Activated naive CD8-positive, alpha-beta T cell treated with anti-CD3 and anti-CD28 coated beads, Interleukin-2, amount 10 ng/mL, durations not matched to agents 7 days and 5 days (primary cell): ENCODE measurements at places on chromosomes 1 and 21. TPM values are rescaled to one million over a fixed set of nuclear protein-coding genes. Genes with fewer than 3 reads are reported as not detected.

- H3K27ac ChIP-seq, result peak overlapping the region; percentile 99
- no peaks in the 10 kb centered on the region for H3K27me3 ChIP-seq
- H3K4me3 ChIP-seq, result peak overlapping the region; percentile 96
- peaks cover 30% of the 10 kb centered on the region for H3K36me3 ChIP-seq
- peak; percentile 33 for DNase-seq
Measured at GRCh38 chr21:33541105-33541711, 709 bp downstream of the GART start.

- peak overlapping the region; percentile 15 for H3K27ac ChIP-seq
- no peak for DNase-seq
- H3K27me3 ChIP-seq, result no peaks in the 10 kb centered on the region
- H3K36me3 ChIP-seq, result peaks cover 46% of the 10 kb centered on the region
- peaks cover 50% of the 10 kb centered on the region for H3K4me1 ChIP-seq
Measured at GRCh38 chr1:12458571-12458970, 159.4 kb downstream of the DHRS3 start.

ACP6 gene
- total RNA-seq, result 18.2 TPM

FAM72B gene
- total RNA-seq, result 24.1 TPM

DNA sequence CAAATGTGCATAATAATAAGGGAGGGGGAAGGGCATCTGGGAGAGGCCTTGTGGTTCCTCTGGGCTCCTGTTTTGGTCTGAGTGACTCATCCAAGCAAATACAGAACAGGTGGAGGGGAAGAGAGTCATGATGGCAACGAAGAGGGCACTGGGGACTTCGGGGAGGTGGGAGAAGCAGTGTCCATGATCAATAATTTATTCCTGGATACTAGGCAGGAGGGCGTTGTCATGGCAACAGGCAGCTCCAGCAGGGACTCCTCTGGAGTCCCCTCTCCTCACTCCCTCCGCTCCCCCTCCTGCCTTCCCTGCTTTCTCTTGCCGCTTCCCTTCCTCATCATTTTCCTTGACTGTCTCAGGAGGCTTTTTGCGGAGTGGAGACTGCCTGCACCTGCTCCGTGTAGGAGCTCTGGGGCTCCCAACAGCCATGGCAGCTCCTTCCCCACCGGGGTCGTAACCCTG lies 12.3 kb upstream of the NFASC start:
- no peak overlapping the region for H3K4me3 ChIP-seq
- peaks cover 27% of the 10 kb centered on the region for H3K27me3 ChIP-seq
- H3K36me3 ChIP-seq, result no peaks in the 10 kb centered on the region
- no peaks in the 10 kb centered on the region for H3K4me1 ChIP-seq
- H3K27ac ChIP-seq, result no peak overlapping the region

- peaks cover 7% of the 10 kb centered on the region for H3K4me1 ChIP-seq
- H3K4me3 ChIP-seq, result no peak overlapping the region
- H3K27me3 ChIP-seq, result no peaks in the 10 kb centered on the region
- no peak for DNase-seq
- peaks cover 3% of the 10 kb centered on the region for H3K36me3 ChIP-seq
Measured at GRCh38 chr21:25929856-25930520, 195.2 kb downstream of the GABPA start.

SAMD13 gene
- 0.77 TPM for total RNA-seq

ZSCAN20 gene
- total RNA-seq, result 2.6 TPM

DNA sequence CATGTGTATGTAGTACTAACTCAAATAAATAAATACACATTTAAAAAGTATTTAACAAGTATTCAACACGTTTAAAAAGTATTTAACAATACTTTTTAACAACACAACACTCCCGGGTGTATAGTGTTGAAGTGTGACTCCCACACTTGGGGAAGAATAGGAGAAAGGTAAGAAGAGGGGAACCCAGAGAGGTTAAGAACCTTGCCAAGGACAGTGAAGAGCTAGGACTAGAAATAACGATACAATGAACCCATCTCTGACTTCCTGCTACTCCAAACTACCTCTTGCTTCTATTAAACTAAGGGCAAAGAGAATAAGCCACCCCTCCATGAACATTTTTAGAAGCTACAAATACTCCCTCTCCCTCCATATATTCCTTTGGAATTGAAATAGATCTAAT lies 1.7 kb upstream of the GFI1 start:
- DNase-seq, result no peak
- no peaks in the 10 kb centered on the region for H3K27me3 ChIP-seq
- H3K27ac ChIP-seq, result peak overlapping the region; percentile 79
- H3K4me1 ChIP-seq, result peaks cover 24% of the 10 kb centered on the region
- peaks cover 15% of the 10 kb centered on the region for H3K36me3 ChIP-seq

GRCh38 chr1:153795330-153795837 lies 20.2 kb downstream of the SLC27A3 start:
- no peak overlapping the region for H3K4me3 ChIP-seq
- peak; percentile 35 for DNase-seq
- peaks cover 44% of the 10 kb centered on the region for H3K4me1 ChIP-seq

FCRL3 gene
- 16.0 TPM for total RNA-seq

CFAP141 gene
- total RNA-seq, result not detected

NBPF10 gene
- total RNA-seq, result 1.6 TPM

ERMAP gene
- 5.0 TPM for total RNA-seq

TEDDM1 gene
- not detected for total RNA-seq

DNA sequence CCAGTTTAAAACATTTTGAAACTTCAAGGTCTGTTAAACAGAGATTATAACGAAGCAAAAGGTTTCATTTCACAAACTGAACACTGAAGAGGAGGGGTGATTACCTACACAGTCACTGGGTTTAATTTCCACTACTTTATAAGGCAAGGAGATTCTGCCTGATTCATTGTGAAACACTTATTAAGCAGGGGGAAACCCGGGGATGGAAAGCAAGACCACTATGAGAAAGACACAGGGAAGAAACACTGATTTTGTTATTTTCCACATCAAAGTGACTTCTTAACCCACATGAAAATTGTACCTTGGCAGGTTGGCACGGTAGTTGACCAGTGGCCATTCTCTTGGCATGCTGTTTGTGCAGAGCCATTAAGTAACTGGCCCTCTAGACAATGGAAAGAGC lies 8.1 kb upstream of the F5 start:
- no peak for DNase-seq
- peaks cover 16% of the 10 kb centered on the region for H3K4me1 ChIP-seq
- no peak overlapping the region for H3K27ac ChIP-seq

GRCh38 chr1:16009030-16009460 lies 5.0 kb downstream of the SRARP start:
- peaks cover 10% of the 10 kb centered on the region for H3K27me3 ChIP-seq
- H3K4me1 ChIP-seq, result peaks cover 7% of the 10 kb centered on the region

DNA sequence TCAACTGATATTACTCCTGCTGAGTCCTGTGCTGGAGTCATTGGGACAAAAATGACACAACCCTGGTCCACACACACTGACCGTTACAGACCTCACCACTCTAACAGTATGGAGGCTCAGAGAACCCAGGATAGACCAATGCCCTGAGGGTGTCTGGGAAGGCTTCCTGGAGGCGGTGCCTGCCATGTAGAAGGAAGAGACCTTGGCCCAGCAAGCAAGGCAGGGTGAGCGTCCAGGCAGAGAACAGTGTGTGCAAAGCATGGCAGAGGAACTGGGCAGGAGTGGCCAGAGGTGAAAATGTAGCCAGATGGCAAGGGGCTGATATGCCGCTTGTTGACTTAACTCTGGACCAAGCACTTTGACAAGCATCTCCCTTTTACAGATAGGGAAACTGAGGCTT lies 85.5 kb downstream of the VWA5B1 start:
- H3K27ac ChIP-seq, result no peak overlapping the region
- H3K4me3 ChIP-seq, result no peak overlapping the region
- no peaks in the 10 kb centered on the region for H3K4me1 ChIP-seq
- peaks cover 23% of the 10 kb centered on the region for H3K27me3 ChIP-seq

DNA sequence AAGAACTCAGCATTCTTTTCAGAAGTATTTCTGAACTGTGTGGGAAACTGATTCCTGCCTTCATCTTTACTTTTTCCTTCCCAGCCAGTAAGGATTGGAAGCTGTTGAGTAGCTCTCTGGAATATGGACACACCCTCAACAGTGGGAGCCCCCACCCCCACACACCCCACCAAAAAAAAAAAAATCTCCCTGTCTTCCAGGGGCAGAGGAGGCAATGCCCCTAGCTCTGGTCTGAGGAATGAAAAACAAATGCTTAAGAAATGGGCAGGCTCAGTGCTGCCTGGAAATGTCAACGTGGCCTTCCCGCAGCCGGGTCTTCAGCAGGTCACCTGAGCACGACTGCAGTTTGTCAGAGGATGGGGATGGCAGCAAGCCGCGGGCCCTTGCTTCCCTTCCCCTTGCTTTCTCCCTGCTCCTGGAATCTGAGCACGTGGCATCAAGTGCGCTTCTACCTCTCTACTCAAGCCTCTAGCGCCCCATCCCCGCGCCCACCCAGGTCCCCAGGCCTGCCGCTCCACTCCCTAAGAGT lies 479 bp downstream of the RGS16 start:
- H3K36me3 ChIP-seq, result peaks cover 2% of the 10 kb centered on the region
- no peak for DNase-seq
- H3K27me3 ChIP-seq, result peaks cover 12% of the 10 kb centered on the region
- peak overlapping the region; percentile 70 for H3K4me3 ChIP-seq
- peak overlapping the region; percentile 47 for H3K27ac ChIP-seq
